ENCODE measurements at places on chromosomes 6 and 20.

- no peak for DNase-seq
Observed at GRCh38 chr6:45509426-45509825, 131.7 kb upstream of the SUPT3H start.

- DNase-seq, result no peak
Observed at GRCh38 chr20:15708984-15709598, 864.2 kb downstream of the KIF16B start.

GRCh38 chr20:57323034-57323433 lies 6.6 kb upstream of the SPO11 start:
- DNase-seq, result peak; percentile 75

- DNase-seq, result no peak
Observed at GRCh38 chr20:43981540-43981939, 66.9 kb downstream of the TOX2 start.

DNA sequence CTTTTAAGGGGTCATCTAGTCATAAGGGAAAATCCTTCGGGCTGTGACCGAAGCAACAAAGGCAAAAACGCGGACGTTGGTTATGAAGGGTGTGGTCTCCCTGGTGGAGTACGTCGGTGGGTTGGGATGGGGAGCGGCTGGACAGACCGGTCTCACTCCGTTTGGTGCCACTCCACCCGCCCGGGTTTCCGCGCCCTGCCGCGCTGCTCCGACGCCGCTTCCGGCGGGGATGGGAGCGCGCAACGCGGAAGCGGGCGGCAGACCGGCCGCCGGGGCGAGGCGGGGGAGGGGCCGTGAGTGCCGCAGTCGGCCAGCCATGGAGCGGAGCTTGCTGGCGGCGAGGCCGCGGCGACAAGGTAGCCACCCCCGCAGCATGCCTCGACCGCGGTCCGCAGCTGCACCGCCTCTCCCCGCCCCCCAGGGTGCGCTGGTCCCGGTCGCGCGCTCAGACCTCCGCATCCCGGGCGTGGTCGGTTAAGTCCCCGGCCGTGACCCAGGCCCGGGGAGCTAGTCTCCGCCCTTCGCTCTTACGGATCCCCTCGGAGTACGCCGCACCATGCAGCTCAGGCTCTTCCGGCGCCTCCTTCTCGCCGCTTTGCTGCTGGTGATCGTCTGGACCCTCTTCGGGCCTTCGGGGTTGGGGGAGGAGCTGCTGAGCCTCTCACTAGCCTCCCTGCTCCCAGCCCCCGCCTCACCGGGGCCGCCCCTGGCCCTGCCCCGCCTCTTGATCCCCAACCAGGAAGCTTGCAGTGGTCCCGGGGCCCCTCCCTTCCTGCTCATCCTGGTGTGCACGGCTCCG lies at the start of gene B3GALT4:
B3GALT4 (plus strand) TSS at position 260 of the 799 bp plus-strand sequence; CDS start at position 557, 297 bp downstream.
- peak; percentile 72 for DNase-seq

Data from AG08395 (cell line).